A549 treated with Hydrocortisone at 1 μM for 4 hours (cell line): ENCODE measurements at places on chromosomes 6 and 20. TPM values are rescaled to one million over a fixed set of nuclear protein-coding genes. Genes with fewer than 3 reads are reported as not detected.

The MRAP2 gene
- total RNA-seq = 1.4 to 1.9 TPM (median 1.8 TPM) in 5 replicates

The SLC17A9 gene
- total RNA-seq = 0.06 to 0.12 TPM (median 0.08 TPM) in 3 of 5 replicates, not detected in the others

The TRIM10 gene
- not detected in 5 replicates for total RNA-seq

The BPIFA1 gene
- not detected in 5 replicates for total RNA-seq

The ASIP gene
- not detected in 5 replicates for total RNA-seq
